ENCODE measurements at places on chromosomes 2 and 18. TPM values are rescaled to one million over a fixed set of nuclear protein-coding genes. Genes with fewer than 3 reads are reported as not detected.
A peak's percentile ranks its signal among the peaks of the same experiment; 100 is the strongest.

Gene ESPNL
- 2.6 TPM for total RNA-seq

Gene STON1
- 12.5 TPM for total RNA-seq

Gene LHCGR
- not detected for total RNA-seq

Gene GLI2
- total RNA-seq: 18.4 TPM

Gene RTP5
- not detected for total RNA-seq

Gene RASGRP3
- 2.0 TPM for total RNA-seq

Gene ARID5A
- 12.4 TPM for total RNA-seq

Gene PFN4
- 0.81 TPM for total RNA-seq

Gene UCN
- total RNA-seq: 0.32 TPM

Gene SLC4A5
- not detected for total RNA-seq

Gene CFAP210
- not detected for total RNA-seq

GRCh38 chr2:64024259-64024949, 5.2 kb upstream of the VPS54 start:
- no peak for DNase-seq

DNA sequence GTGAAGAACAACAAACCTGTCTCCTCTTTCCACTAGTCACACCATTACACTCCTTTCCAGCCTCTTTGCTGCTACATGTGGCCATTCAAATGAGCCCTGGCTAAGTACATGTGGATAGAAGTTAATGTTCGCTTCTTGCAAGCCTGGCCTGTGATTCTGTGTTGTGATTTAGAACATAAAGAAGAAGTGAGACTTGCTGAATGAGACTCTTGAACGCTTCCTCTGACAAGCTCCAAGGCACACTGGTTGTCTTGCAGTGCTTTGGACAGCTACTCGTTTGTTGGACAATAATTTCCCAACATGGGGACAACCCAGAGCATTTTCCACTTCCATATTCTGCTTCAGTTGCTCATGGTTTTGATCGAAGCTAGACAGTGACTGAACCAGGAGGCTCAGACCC, 57.3 kb downstream of the CCDC74A start:
- no peak for DNase-seq

DNA sequence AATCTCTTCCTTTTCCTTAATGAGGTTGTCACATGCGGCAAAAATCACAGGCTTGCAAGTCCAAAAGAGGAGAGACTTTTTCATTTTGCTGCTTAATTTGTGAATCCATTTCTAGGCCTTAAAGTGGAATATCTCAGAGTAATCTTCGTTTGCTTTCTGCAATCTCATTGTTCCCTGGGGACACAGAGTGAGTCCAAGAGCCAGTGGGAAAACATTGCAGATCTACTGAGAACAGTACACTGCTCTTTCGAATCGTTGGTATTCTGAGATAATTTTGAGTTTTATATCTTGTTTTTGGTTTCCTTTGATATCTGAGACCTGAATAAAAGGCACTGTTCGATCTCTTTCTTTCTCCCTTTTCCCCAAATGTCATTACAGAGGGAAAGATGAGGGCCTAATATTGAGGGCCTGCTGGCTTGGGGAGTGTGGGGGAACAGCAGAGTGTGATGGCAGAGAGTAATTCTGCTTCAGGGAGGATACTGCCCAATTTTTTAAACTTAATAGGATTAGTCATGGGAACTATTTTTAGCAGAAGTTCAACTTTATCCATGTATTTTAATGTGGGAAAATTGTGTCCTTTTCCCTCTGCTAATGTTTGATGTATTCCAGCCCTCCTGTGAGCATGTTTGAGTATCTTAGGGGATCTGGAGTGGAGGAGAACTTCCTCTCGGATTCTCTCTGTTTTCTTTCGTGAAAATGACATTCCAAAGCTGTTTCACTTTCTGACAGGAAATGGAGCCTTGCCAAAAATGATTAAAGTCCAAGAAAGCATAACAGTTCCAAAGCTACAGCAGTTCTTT, 418.2 kb upstream of the ZEB2 start:
- DNase-seq: peak; percentile 84

- DNase-seq: no peak
Measured at GRCh38 chr18:78430131-78430758, 549.4 kb upstream of the SALL3 start.

GRCh38 chr2:219575566-219576504, 3.7 kb downstream of the INHA start:
- DNase-seq: no peak

GRCh38 chr2:240831594-240832204, 11.7 kb upstream of the KIF1A start:
- no peak for DNase-seq

DNA sequence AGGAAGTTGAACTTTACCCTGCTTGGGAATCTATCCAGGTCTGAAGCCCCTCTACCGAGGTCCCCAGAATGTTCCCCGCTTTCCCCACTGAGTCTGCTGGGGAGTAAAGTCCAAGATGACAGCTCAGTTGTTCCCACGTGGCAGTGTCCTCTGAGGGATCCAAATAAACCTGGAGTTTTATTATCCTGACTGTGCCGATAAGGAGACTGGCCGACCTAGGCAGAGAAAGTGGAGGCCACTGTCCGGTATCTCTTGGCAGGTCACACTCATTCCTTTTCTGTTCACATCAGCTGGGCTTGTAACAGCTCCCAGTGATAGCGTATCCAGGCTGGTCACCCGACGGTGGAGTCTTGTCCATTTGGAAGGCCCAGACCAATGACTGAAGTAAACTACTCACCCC, 27.5 kb upstream of the C18orf32 start:
- DNase-seq: no peak

- no peak for DNase-seq
Measured at GRCh38 chr2:207724113-207724512, 12.7 kb downstream of the CCNYL1 start.

GRCh38 chr2:143705108-143705707, 576.0 kb downstream of the ARHGAP15 start:
- DNase-seq: peak; percentile 27

DNA sequence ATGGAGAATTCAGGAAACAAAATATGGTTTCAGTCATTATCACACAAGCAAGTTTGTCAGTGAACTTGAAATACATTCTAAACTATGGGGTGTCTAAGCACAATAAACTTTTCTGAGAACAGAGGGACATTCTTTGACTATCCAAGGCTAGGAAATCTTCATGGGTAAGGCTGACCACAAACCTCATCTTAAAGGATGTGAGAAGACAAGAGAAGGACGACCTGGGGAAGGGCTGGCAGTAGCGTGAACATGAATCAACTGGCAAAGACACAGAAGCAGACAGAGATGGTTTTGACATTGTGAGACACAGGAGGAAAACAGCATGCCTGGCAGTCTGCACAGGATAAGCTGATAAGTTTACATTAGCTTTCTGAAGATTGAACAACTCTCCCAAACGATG, 752.4 kb upstream of the SLC8A1 start:
- no peak for DNase-seq

DNA sequence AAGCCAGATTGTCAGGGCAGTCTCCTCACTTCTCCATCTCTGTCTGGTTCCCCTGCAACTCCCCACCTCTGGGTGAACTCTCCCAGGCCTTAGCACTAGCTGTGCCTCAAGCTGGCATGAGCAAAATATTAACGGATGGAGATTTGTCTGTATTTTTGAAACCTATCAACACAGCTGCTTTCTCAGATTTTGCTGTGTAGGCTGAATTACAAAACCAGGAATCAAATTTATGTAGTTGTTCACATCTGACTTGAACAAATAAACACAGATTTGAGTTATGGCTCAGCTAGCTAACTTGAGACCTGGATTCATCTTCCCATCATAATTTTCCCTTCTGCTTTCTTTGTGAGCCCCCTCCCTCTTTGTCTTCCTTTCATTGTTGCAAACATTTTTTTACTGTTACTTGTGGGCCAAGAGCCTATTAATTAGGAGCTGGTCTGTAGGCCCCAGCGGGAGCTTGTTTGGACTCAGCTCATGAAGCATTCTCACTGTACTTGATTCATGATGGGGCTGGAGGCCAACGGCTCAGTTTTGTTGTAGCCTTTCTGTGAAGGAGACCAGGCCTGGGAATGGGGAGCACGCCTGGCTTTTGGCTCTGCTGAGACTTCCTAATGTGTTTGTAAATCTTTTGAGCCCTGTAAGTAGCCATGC, 164.1 kb upstream of the GATA6 start:
- no peak for DNase-seq

DNA sequence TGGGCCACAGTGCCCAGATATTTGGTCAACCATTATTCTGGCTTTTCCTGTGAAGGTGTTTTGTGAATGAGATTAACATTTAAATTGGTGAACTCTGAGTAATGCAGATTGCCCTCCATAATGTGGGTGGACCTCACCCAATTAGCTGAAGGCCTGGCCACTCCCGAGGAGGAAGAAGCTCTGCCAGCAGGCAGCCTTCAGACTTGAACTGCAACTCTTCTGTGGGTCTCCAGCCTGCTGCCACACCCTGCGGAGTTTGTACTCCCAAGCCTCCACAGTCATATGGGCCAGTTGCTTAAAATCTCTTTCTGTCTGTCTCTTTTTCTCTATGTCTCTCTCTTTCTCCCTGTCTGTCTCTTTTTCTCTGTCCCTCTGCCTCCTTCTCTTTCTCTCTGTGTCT, 262.7 kb downstream of the MYCN start:
- DNase-seq: no peak

GRCh38 chr2:214904634-214905033, 95.2 kb upstream of the BARD1 start:
- DNase-seq: no peak

DNA sequence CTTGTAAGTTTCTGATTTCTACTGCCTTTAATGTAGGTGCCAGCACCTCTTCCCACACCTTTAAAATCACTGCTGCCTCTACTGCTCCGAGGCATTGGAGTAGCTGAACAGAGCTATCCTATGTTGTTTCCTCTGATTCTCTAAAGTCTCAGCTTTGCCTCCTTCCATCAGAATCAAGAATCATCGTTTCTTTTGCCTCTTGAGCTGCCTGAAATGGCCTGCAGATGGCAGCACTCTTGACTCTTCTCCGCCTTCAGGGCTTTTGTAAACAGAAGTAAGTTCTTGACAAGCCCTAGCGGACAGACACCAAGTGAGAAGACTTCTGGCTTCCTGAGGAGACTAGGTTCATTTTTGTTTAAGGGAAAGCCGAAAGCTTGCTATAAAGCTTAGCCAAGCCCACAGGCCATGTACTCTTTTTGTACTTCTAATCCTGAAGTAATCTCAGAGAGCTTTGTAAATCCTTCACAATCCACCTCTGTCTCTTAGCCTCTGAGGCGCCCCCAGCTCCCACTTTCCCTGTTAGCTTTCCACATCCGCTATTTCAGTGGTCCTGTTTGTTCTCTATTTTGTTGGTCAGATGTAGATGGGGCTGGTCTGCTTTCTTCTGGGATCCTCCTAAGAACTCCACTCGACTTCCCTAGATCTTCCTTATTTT, 48.4 kb downstream of the GTF3C3 start:
- peak; percentile 27 for DNase-seq

- DNase-seq: no peak
Measured at GRCh38 chr2:64361151-64361938, 92.6 kb upstream of the LGALSL start.

GRCh38 chr2:3608373-3609278, 13.7 kb downstream of the COLEC11 start:
- DNase-seq: no peak

GRCh38 chr2:173752152-173752551, 213.0 kb downstream of the SP3 start:
- peak; percentile 36 for DNase-seq

DNA sequence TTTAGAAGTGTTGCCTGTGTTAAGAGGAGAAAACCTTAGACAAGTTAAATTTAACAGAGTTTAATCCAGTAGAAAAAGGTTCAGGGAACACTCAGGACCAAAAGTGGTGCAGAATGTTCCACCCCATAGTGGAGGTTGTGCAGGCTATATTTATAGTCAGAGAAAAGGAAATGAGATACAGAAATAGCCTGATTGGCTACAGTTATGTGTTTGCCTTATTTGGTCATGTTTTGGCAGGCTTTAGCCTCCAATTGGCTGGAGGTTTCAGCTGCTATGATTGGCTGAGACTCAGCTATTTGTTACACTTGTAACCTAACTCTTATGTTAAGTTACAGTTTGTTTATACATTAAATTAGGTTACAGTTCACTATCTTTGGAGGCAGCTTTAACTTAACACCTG, 4.2 kb downstream of the STAMBP start:
- peak; percentile 20 for DNase-seq

GRCh38 chr18:55795101-55795669, 207.2 kb upstream of the TCF4 start:
- DNase-seq: no peak

DNA sequence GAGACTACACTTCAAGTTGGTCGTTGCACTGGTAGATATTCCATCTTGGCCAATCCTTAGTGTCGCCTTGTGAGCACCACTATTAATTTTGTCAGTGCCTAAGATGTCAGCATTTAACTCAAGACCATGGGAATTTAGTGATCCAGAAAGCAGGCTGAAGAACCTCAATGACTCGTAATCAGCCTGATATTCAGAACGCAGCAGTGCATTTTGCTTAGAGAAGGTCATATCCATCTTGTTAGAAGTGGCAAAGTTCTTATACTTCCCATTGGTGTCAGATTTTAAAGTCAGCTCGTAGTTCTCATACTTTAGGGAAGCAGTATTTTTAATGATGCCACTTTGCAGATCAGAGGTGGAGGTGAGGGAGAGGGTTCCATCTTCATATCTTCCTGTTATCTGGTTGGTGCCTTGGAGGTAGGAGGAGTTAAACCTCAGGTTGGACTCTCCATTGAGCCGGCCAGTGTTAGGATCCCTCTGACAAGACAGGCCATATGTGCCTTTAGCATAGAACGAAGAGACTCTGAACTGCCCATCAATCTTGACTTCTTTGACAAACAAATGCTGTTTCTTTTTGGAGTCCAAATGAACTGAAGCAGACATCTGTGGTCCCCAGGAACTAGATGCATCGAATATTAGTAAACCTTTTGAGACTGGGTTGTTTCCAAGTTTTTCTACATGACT, 31.9 kb downstream of the APOB start:
- DNase-seq: no peak

DNA sequence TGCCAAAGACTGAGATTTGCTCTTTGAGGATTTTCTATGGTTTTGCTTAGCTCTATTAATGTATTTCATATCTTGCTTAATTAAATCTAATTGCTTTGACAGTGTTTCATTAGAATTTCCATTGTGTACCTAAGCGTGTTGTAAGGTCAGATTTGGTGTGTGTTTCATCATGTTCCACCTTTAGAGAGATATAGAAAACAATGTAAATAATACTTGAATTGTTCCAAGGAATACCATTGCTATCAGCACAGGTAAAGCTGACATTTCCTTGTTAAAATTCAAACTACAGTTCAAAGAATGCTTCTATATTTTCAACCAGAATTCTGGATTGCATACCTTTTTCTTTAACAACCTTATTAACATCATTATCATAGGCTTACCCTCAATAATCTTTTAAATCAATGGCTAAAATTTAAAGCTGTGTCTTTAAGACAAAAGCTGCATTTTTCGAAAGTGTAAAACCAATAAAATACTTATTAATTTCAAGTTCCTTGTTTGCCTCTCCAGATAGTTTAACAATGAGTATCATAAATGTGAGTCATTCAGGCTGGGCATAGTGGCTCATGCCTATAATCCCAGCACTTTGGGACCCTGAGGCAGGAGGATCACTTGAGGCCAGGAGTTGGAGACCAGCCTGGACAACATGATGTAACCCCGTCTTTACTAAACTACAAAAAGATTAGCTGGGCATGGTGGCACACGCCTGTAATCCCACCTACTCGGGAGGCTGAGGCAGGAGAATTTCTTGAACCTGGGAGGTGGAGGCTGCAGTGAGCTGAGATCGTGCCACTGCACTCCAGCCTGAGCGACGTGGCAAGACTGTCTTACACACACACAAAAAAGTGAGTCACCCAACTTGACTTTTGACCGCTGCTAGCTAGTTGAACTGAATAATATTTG, 188.0 kb upstream of the PKDCC start:
- no peak for DNase-seq
